Activated T-helper 1 cell treated with Interleukin-2 at 50 U/mL for 16 hours (primary cell): ENCODE measurements at places on chromosomes 11 and 22.

DNA sequence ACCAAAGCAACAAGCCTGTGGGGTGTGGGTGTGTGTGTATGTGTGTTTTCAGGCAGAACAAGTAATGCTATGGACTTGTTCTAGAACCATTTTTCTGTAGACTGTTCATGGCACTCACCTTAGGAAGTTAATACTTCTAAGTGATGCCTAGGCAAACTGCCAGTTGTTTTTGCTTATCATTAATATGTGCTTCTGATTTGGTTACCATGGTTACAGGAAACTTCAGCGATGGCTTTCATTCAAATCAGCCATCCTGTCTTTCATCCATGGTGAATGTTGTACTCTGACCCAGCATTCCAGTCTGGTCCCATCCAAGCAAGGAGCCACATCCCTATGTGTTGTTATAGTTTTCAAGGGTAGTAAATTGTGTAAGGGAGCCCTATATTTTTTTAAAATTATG is 49.8 kb upstream of the ARHGAP20 start:
- no peak for DNase-seq

GRCh38 chr22:17098379-17098819 is 13.6 kb downstream of the IL17RA start:
- DNase-seq: no peak

GRCh38 chr11:31821766-31822165 is 10.6 kb upstream of the PAX6 start:
- DNase-seq: no peak

GRCh38 chr22:23175817-23176644 is 4.3 kb upstream of the BCR start:
- DNase-seq: no peak

DNA sequence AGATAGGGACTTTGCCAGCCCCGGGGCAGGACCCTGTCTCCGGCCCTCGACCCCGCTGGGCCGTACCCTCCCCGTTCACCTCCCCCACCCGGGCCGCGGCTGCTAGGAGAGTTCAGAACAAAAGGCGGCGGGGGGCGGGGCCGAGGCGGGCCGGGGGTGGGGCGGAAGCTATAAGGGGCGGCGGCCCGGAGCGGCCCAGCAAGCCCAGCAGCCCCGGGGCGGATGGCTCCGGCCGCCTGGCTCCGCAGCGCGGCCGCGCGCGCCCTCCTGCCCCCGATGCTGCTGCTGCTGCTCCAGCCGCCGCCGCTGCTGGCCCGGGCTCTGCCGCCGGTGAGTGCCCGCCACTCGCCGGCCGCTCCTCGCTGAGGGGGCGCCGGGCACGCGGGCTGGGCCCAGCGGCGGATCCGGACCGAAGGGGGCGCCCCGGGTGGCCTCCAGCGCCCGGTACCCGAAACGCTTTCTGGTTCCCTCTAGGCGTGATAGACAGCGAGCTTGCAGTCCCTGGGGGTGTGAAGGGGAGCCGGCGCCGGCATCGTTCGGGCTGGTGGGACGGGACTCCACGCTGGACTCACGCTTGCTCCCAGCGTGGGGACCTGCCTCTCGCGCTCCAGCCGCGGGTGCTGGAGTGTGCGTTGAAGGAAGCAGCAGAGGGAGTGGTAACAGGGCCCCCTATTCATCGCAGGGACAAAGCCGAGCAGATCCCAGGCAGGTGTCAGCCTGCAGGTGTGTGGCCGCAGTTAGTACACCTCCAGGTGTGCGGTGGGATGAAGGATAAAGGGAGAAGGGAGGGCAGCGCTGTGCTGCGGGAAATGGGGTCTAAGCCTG is at the start of gene MMP11:
MMP11 (plus strand) TSS at position 201 of the 825 bp plus-strand sequence; CDS start at position 223, 22 bp downstream.
- DNase-seq: peak; percentile 30

GRCh38 chr11:126188332-126189108 is 22.9 kb downstream of the RPUSD4 start:
- DNase-seq: no peak

DNA sequence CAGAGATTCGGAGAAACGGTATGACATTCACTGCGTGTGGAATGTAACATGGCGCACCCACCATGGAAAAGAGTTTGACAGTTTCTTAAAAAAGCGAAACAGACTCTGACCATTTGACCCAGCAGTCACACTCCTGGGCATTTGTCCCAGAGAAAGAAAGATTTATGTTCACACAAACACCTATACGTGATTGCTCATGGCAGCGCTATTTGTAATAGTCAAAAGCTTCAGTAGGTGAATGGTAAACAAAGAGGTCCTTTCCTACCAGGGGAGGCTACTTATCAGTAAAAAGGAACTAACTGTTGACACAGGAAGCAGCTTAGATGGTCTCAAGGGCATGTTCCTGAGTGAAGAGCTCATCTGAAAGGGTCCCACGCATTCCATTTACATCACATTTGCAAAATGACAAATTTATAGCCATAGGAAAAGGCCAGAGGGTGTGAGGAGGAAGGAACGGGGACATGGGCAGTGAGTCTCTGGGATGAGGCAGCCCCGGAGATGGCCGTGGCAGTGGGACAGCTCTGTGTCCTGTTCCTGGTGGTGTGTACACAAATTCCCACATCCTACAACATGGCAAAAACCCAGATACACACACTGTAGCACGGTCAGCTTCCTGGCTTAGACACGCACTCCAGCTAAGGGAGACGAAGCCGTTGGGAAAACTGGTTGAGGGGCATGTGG is 14.6 kb upstream of the KRTAP5-6 start:
- DNase-seq: no peak

DNA sequence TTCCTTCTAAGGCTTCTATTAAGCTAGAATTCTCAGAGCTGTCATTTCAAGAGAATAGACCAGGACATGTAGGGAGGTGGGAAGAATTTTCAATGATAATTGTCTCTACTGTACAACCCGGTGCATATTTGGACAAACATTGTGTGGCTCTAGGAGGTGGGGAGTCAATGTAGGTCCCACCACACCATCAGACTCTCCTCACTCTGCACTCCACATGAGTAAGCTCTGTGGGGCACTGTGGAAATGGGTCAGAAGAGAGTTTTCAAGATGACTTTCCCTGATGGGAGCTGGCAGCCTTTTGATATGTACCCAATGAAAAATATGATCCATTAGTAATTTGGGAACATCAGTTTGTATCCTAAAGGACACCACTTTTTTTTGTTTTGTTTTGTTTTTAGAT is 33.2 kb downstream of the OR2AG2 start:
- no peak for DNase-seq
